Suppressor macrophage treated with lipopolysaccharide for 4 hours (primary cell): ENCODE measurements at places on chromosomes 11 and 22.
A peak's percentile ranks its signal among the peaks of the same experiment; 100 is the strongest.

- no peak for DNase-seq
Observed at GRCh38 chr11:82976786-82977185, 75.2 kb downstream of the DDIAS start.

DNA sequence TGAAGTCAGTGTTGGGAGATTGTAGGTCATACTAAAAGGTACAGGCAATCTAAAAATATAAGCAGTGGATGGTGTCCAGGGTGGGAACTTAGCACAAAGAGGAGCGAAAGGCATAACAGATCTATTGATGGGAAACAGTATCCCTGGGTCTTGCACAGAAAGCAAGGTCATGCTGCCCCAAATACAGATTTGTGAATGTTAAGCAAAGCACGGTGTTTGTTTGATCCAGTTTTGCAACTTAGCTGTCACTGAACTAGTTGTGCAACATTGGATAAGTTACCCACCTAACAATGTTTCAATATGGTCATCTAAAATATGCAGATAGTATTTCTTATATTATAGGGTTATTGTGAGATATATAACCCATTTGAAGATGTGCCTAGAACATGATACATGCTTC lies 162.9 kb downstream of the BLID start:
- DNase-seq: no peak

GRCh38 chr11:103591554-103591953 lies 444.9 kb upstream of the DDI1 start:
- DNase-seq: no peak

DNA sequence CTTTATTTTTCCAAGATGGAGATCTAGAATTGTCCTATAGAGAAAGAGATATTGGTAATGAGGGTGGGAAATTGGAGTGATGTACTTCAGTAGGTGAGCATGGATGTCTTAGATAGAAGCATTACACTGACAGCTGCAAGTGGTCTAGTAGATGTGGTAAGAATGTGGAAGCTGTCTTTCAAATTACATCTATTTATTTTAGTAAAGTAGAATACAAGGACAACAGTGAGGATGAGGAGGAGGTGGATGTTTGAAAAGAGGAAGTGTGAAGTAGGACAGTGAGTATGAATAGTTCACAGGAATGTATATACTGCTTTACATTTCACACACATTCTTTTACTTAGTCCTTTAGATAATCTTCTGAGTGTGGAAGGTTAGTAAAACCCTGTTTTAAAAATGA lies 64.2 kb downstream of the HIPK3 start:
- DNase-seq: no peak

DNA sequence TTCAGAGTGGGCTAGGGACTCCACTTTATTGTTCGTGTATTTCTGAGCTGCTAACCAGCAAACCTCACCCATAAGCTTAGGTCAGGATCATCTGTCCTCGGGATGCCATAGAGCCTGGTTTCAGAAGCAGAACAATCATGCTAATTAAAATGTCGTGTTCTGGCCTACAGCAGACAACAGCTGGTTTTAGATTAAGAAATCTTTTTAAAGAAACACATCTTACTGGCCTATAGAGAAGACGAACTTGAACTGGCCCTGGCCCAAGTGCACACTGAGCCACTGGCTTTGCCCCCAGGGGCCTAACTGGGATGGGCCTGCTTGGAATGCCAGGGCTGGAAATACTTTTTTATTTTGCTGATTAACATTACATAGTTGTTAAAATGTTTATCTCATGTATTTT lies 63.2 kb downstream of the ALX4 start:
- DNase-seq: no peak

DNA sequence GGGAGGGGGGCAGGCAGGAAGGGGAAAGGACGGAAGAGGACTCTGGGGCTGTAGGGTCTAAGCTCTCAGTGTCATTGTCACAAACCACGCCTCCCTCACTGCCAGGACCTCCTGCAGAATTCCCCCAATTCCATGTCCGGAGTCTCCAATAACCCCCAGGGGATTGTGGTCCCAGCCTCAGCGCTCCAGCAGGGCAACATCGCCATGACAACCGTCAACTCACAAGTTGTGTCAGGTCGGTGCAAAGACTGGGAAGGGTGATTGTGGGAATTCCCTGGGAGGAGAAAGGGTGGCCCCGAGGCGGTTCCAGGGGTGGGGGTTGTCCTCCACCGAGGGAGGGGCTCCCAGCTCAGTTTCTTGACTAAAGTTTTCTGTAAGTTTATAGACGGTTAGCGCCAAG lies 86.0 kb downstream of the FEZ1 start:
- no peak for DNase-seq

- DNase-seq: no peak
Observed at GRCh38 chr22:44218071-44218470, 37.3 kb downstream of the PARVG start.

DNA sequence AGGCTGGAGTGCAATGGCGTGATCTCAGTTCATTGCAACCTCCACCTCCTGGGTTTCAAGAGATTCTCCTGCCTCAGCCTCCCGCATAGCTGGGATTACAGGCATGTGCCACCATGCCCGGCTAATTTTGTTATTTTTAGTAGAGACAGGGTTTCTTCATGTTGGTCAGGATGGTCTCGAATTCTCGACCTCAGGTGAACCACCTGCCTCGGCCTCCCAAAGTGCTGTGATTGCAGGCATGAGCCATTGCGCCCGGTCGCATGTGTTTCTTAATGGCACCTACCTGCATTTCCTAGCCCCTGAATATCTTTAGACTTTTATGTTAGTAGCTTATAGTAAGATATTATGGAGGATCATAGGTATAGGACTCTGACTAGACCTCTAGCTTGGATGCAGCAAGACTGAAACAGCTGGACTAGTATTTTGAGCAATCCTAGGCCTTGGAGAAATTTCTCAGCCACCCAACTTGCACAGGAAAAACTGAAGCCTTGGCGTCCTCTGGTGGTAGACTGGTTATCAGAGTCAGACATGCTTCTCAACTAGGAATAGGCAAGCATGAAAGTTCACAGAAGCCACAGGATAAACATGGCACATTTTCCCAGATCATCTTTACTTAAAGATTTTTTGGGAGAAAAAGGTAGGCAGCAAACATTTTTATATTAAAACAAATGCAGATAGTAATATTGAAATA lies 22.7 kb upstream of the C1QTNF4 start:
- peak; percentile 64 for DNase-seq

DNA sequence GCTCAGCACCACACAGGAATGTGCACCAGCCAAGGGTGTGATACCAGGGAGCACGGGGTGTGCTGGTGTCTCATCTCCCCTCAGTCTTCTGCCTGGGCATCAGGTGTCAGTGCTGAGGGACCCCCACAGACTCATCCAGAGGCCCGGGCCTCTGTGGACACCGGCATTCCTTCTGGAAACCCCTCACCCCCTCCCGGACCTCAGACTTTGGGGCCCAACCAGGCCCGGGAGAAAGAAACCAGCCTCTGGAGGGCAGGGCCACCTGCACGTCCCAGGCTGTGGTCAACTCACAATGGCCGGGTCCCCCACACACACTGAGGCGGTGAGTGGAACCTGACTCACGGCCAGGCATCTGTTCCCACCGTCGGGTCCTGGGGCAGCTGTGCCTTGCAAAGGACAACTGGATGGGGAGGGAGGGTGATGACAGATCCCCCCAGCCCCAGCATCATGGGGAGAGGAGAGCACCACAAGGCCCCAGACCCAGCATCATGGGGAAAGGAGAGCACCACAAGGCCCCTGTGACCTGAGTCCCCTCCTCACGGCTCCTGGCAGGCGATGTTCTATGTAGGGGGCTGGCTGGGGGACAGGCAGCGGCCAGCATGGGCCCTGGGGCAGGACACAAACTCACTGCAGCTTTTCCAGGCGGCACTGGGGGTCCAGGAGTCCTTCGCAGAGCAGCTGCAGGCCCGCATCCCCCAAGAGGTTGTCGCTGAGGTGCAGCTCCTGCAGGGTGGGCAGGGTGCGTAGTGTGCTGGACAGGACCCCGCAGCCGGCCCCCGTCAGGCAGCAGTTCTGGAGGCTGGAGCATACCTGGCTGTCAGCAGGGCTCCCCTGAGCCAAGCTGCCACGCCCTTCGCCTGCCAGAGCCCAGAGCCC lies 7.6 kb downstream of the RNH1 start:
- DNase-seq: no peak

GRCh38 chr11:8533332-8533731 lies 60.7 kb downstream of the STK33 start:
- no peak for DNase-seq

- DNase-seq: no peak
Observed at GRCh38 chr22:28900379-28900925, 17.1 kb downstream of the ZNRF3 start.

DNA sequence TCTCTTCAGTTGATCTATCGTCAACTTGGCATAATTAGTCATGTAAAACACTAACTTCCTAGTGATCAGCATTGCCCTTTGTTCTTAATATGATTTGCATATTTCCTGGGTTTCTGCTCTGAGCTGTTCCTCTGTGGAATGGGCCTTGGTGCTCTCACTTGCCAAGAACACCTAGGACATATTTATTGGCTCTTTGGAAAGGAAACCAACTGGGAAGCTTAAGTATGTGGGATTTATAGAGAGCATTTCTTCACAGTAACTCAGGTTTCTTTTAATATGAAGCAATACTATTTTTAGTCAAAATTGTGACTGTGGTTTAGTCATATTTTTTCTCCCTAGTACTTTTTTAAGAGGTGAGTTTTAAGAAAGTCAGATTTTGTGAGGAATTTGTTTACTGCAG lies 28.8 kb downstream of the FAT3 start:
- DNase-seq: no peak

- DNase-seq: no peak
Observed at GRCh38 chr11:134576721-134577171, 164.7 kb upstream of the B3GAT1 start.

GRCh38 chr22:48444320-48445112 lies 1383.2 kb downstream of the BRD1 start:
- DNase-seq: no peak

- no peak for DNase-seq
Observed at GRCh38 chr22:39907047-39907446, 6.2 kb downstream of the GRAP2 start.

DNA sequence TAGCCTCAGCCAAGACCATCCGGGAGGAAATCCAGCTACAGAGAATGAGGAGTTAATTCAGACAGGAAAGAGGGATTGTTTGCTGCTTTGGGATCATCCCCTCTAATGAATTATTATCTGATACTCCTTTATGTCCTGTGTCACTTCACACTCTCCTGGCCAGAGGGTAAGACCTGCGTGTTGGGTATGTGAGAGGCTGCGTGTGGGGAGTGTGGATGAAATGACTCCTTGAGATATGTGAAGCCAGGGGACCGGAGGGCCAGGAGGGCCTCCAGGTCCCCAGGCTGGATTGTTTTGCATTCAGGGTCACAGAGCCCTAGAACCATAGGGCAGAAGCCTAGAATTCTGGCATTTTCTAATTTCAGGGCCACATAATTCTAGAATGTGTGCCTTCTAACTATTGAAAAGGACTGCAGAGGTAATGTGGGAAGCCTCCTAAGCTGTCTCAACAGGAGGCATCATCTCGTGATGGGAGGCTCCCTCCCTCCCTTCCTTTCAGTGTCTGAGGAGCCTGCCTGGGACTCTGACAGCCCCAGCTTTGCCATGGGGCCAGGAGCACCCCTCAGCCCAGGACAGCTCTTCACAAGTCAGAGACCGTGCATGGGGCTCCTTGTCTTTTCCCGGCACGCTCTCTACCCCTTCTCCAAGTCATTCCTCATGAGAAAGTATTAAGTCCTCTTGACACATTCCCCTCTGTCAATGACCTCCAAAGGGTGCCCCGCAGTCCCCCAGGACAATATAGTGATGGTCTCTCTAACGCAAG lies 3.7 kb downstream of the TPBGL start:
- DNase-seq: no peak

DNA sequence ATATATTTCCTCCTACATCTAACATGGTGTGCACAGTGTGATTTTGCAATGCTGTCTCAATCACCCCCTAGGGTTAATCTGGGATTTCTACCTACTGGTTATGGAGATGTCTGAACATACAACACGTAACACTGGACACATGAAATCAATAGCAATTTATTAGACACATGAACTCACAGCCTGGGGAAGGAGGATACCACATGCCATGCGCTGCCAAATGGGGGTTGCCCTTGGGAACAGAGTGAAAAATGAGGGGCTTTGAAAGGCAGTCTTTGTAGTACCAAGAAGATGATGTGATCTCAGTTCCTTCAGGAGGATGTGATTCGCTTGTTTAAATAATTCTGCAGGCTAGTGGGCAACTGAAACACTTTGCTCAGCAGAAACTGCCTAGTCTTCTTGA lies 253.6 kb upstream of the LRRC4C start:
- no peak for DNase-seq

DNA sequence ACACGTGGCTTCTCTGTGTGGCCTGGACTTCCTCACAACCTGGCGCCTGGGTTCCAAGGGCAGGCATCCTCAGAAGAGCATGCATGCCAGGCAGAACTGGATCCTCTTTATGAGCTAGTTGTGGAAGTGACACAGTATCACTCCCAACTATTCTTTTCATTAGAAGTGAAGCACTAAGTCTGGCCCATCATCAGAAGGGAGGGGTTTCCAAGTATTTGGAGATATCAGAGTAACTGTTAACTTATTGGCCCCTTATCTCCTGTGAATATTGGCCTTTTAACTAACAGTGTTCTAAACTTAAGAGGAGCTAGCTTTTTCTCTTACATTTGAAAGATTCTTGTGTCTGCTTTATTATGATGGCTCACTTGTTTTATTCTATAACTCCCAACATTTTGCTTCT lies 35.5 kb downstream of the FDX1 start:
- no peak for DNase-seq

GRCh38 chr11:18457450-18457849 lies 1.8 kb downstream of the LDHAL6A start:
- DNase-seq: no peak

GRCh38 chr11:64810891-64811272 lies 531 bp upstream of the MEN1 start:
- DNase-seq: no peak

- DNase-seq: no peak
Observed at GRCh38 chr11:7534042-7534378, 20.2 kb downstream of the PPFIBP2 start.

- DNase-seq: no peak
Observed at GRCh38 chr11:132068556-132068955, 698.1 kb downstream of the NTM start.

- no peak for DNase-seq
Observed at GRCh38 chr11:120882175-120882574, 141.7 kb upstream of the TBCEL start.
